ENCODE measurements at places on chromosomes 4 and X. TPM values are rescaled to one million over a fixed set of nuclear protein-coding genes. Genes with fewer than 3 reads are reported as not detected.

The ASB12 gene
- total RNA-seq, result not detected

The PRMT9 gene
- total RNA-seq, result 8.5 TPM

The DSPP gene
- not detected for total RNA-seq

The FHIP1A gene
- 1.3 TPM for total RNA-seq

The MAGEB10 gene
- not detected for total RNA-seq

The NSUN7 gene
- 2.1 TPM for total RNA-seq

The RAI2 gene
- 0.59 TPM for total RNA-seq

The ARHGAP6 gene
- total RNA-seq, result 0.84 TPM

The TMEM271 gene
- not detected for total RNA-seq

The DCHS2 gene
- 0.09 TPM for total RNA-seq

The SOWAHD gene
- total RNA-seq, result 2.5 TPM

The NR0B1 gene
- total RNA-seq, result not detected

The ZCCHC12 gene
- not detected for total RNA-seq

The SPOCK3 gene
- 0.08 TPM for total RNA-seq

The GAR1 gene
- total RNA-seq, result 7.2 TPM

The ARHGAP36 gene
- total RNA-seq, result not detected

The F11 gene
- 207 TPM for total RNA-seq

The CLIC2 gene
- total RNA-seq, result 3.4 TPM

The OTC gene
- 67.9 TPM for total RNA-seq

The ADAM29 gene
- total RNA-seq, result not detected

The GAGE1 gene
- not detected for total RNA-seq

The CTAG1B gene
- total RNA-seq, result not detected

The FGFBP1 gene
- not detected for total RNA-seq

The RBM47 gene
- total RNA-seq, result 81.2 TPM

The TXLNG gene
- total RNA-seq, result 6.0 TPM
